Activated CD8-positive, alpha-beta memory T cell treated with anti-CD3 and anti-CD28 coated beads for 1 hour (primary cell): ENCODE measurements at places on chromosomes 7 and 10.

GRCh38 chr7:50795831-50796230 lies 13.1 kb upstream of the GRB10 start:
- DNase-seq, result no peak

DNA sequence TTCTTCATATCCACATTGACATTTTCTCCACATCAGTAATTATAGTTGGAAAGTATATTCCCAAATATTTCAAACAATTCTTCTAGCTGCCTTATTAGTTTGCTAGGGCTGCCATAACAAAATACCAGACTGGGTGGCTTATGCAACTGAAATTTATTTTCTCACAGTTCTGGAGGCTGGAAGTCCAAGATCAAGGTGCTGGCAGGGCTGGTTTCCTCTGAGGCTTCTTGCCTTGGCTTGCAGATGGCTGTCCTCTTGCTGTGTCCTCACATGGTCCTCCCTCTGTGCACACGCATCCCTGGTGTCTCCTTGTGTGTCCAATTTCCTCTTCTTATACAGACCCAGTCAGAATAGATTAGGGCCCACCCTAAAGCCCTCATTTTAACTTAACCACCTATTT lies 34.5 kb downstream of the DOCK4 start:
- DNase-seq, result no peak

DNA sequence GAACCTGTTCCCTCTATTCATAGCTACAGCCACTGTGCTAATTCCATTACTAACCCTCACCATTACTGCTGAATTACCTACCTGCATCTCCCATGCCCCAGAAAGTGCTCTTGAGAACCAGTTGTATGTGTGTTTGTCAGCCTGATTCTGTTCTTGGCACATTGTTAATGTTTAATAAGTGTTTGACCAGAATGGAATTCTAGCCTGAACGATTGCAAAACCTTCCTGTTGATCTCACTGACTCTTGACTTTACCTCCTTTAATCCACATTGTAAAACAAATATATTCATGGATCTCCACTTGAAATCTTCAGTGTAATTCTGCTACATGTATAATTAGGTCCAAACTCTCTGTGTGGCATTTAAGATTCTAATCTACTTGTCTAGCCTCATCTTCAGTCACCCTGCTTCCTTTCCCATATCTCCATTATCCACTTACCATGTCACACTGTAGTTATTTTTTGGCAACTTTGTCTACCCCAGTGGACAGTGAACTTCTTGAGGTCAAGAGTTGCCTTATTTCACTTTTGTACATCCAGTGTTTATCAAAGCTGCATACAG lies 4.9 kb downstream of the ZNF277 start:
- DNase-seq, result no peak

DNA sequence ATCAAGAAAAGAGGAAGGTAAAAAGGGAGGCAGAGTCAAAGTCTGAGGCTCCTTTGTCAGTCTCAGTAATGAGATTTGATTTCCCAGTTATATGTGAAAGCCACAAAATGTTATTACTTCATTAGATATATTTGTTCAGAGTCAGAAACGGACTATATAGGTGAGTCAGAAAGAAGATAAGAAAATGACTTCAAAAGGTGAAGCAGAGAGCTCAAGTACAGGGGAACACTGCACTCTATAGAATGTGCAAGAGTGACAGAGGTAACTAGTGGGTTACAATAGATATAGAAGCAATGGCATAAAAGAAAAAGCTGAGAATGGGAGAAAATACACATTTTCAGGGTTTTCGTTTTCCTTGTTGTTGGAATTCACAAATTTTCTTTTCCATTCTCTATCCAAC lies 43.3 kb downstream of the DGKB start:
- DNase-seq, result no peak

DNA sequence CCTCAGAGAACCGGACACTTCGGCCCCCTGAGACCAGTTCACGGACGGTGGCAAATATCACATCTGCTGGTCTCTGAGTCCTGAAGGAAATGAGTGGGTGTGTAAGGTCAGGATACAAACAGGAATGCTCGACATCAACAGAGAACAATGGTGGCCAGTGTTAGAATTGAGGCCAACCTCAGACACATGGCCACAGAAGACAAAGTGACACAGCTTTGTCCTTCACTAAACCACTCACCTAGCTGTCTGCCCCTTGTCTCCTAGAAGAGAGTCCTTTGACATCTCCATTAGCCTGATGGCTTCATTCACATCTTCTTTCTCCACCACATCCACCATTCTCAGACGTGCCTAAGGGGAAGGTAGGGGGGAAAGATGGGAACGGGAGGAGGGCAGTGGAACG lies 4.3 kb downstream of the COPS6 start:
- DNase-seq, result no peak

GRCh38 chr7:90701021-90701420 lies 104.9 kb downstream of the CDK14 start:
- no peak for DNase-seq

DNA sequence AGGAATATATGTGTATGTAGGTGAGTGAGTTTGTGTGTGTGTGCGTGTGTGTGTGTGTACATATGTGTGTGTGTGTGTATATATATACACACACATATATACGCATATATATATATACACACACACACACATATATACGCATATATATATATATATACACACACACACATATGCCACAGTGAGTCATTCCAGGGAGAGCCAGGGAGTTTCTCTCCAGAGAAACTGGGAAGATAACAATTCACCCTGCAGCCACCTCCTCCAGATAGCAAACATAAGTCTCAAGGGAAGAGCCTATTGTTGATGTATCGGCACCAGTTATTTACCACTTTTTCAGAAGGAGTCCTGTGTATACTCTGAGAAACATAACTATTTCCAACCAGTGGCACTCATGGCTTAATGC lies 102.3 kb upstream of the STK17A start:
- DNase-seq, result no peak

DNA sequence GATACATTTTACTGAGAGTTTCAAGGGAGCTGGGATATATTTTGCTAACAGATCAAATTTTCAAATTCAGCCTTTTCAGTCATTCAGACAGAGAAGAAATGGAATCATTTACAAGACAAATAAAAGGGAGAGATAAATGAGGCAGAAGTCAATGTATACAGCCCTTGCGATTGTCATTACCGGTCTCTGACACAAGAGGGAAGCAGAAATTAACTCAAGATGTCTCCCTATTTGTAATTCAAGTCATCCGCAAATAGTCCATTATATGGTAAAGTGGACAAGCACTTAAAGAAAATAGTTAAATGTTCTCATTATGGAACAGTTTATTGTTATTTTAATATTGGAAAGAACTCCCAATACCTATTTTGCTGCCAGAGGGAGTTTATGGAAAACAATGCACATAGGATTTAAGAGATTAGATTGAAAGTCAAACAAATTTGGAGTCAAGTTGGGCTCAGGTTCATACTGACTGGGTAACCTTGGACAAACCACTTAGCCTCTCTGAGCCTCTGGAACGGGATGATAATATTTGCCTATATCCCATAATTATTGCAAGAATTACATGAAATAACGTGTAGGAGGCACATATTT lies 89.3 kb upstream of the PRKCQ start:
- DNase-seq, result no peak

DNA sequence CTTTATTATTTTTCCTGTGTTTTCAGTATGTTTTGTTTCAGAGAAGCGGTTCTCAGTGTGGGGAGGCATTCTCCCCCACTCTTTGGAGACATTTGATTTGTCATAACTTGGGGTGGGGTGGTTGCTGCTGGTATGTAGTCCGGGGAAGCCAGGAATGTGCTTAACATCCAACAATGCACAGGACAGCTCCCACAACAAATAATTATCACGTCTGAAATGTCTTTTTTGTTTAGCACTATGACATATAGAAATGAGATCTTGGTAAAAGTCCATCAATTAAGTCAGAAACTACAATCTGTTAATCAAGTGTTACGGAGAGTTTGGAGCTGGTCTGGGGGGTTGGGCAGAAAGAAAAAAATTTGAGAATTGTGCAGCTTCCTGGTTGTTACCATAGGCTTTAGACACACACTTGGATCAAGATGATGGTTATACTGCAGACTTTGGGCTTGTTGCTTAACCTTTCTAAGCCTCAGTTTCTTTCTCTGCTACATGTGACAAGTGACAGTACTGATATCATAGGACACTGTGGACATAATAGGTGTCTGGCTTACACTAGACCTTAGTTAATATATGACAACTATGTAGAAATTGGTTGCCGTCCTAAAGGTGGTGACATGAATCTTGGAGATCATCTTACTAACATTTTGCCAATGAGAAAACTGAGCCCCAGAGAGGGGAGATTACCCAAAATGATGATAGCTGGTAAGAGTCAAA lies 113.7 kb downstream of the LRMDA start:
- DNase-seq, result no peak

DNA sequence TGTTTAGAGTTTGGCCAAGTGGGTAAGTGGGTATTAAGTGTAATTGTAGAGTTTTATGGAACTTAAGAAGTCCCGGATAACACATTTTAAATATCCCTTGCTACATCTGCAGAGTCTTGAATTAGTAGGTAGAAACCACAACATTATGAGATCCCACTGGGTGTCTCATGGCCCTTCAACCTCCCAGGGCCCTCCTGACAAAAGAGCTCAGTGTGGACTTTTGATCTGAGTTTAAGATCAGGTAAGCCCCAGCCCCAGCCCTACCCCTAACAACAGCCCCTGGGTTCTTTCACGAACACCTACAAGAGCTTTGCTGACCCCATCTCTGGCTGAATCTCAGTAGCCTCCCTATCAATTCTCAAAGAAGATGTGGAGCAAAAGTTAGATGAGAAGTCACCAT lies 65.4 kb upstream of the STK17A start:
- no peak for DNase-seq

GRCh38 chr7:31003721-31004120 lies 40.0 kb downstream of the GHRHR start:
- DNase-seq, result no peak

DNA sequence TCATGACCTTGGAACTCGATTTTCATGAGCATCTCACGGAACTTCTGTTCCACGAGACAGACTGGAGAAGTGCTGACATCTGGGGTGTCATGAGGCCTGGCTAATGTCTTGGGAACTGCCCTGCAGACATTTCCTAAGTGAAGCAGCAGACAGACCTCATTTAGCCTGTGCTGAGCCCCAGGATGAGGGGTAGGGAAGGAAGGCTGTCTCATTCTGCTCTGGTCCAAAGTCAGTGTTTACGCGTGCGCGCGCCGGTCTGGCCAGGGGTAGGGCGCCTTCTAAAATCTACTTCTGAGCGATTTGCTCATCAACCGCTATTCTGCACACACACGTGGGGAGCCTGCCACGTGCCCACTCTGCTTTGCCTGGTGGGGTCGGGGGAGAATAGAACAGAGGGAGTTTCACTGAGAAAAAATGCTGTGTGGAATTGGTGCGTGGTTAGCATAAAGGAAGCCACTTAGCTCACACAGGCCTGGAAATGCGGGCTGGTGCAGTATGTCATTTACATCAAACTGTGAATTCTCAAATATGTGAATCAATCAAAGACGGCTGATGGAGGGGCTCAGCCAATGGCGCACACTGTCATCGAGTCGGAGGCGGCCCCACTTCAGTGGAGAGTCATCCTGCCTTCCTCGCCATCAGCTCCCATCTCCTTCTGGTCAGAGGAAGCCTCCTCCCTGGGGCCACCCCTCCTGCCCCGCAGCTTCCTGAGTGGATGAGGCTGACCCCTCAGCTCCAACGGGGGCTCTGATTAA lies 335.1 kb downstream of the ADARB2 start:
- no peak for DNase-seq

GRCh38 chr7:37376386-37376785 lies 72.3 kb downstream of the ELMO1 start:
- no peak for DNase-seq

DNA sequence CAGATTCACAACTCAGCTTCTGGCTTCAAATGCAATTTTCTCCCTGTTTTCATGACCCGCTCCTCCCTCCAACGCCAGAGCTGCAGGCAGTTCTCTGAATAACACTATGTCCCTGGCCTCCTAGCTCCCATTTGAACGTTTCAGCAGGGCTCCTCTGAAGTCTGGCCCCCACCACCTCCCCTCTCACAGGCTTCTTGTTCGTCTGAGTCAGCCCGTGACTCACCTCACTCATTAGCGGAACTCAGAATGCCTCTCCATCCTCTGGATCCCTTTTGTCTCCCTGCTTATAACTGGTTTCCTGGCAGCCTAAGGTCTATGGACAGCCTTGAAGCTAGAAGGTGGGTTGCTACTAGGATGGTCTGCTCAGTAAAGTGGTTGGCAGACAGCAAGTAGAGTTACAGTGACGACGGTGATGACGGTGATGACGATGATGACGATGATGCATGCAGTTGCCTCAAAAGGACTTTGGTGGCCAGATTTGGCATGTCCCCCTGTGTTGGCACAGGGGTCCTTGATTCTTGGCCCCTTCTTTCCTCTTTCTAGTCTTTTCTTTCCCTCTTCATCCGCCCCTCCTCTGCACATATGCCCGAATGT lies 83.3 kb upstream of the MKLN1 start:
- DNase-seq, result no peak

- DNase-seq, result no peak
Observed at GRCh38 chr7:39659356-39660013, 36.1 kb downstream of the RALA start.

DNA sequence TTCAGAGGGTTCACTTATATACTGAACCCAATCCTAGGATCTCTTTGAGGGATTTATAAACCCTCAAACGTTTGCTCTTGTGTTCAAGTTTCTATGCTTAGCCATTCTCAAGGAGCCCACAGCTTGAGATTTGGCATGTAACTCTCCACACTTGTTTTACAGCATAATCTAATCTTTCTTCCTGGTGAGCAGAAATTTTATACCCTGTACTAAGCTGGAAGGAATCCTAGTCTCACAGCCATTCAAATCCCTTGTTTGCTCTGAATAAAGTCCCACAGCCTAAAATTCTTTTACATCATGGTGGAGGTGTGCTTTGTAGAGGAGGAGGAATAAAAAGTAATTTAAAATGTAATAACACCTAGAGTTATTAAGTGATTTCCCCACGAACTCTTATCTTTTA lies 5.3 kb upstream of the AGR2 start:
- DNase-seq, result no peak

GRCh38 chr10:20257422-20257821 lies 441.2 kb downstream of the PLXDC2 start:
- no peak for DNase-seq

GRCh38 chr10:110211465-110211843 lies 4.0 kb downstream of the MXI1 start:
- DNase-seq, result no peak

- DNase-seq, result no peak
Observed at GRCh38 chr7:17016402-17017010, 134.7 kb upstream of the AGR3 start.

- DNase-seq, result no peak
Observed at GRCh38 chr7:130208516-130208915, 856 bp downstream of the SSMEM1 start.

- DNase-seq, result no peak
Observed at GRCh38 chr10:18683427-18683826, 24.2 kb downstream of the ARL5B start.

- DNase-seq, result no peak
Observed at GRCh38 chr10:110002801-110003523, 4.8 kb upstream of the ADD3 start.

GRCh38 chr7:254337-255037 lies 35.5 kb upstream of the FOXL3 start:
- no peak for DNase-seq

- no peak for DNase-seq
Observed at GRCh38 chr7:115033917-115034459, 112.1 kb downstream of the MDFIC start.
